ENCODE measurements at places on chromosomes 4 and X.

GRCh38 chr4:86855572-86855971 is 6.4 kb upstream of the SLC10A6 start:
- no peak for DNase-seq

- DNase-seq, result no peak
These were observed 96.5 kb downstream of the ASB9 start for GRCh38 chrX:15173411-15173810.

- no peak for DNase-seq
These were observed 48.3 kb upstream of the WDR1 start for GRCh38 chr4:10164877-10165283.

DNA sequence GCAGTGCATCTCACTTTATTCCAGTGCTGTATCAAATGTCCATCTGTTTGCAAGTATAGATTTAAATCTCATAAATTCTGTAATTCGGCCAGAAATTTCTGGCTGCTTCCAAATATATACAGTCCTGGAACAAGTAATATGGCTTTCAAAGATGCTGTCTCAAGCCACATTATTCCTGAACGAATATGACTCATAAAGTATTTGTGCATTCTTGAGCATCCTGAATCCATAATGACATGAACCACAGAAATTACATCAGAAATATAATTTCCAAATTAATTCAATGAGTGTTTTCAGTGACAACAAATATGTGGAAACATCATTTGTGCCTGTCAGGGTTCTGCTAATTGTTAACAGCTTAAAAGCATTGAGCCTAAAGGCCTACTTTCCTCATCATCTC is 140.9 kb upstream of the HPGD start:
- no peak for DNase-seq

- DNase-seq, result no peak
These were observed 7.4 kb upstream of the WDFY3 start for GRCh38 chr4:84973856-84974255.

GRCh38 chr4:73869130-73870055 is at the start of gene CXCL1:
Gene CXCL1, plus strand, starts transcription at chr4:73869393. Its CDS starts 78 bp downstream, at chr4:73869471.
- DNase-seq, result no peak

- DNase-seq, result no peak
These were observed 12.7 kb upstream of the UBA6 start for GRCh38 chr4:67713529-67714247.

GRCh38 chrX:133638285-133638684 is 223.0 kb upstream of the GPC4 start:
- DNase-seq, result no peak

DNA sequence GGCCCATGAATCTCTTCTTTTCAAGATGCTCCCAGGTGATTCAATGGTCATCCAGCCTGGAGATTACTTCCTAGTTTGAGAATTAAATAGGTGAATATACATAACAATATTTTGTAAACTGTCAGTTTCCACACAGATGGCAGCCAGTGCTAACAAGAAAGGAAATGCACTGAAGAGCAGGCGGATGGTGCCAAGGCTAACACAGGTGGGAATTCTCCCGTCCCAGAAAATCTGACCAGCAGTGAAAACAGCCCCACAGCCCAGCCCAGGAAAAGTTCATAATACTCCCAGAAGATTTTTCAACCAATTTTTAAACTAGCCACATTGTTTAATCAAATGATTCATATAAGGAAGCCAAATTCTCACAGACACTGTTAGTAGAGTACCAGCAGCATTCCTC is 387.2 kb upstream of the GATB start:
- no peak for DNase-seq

DNA sequence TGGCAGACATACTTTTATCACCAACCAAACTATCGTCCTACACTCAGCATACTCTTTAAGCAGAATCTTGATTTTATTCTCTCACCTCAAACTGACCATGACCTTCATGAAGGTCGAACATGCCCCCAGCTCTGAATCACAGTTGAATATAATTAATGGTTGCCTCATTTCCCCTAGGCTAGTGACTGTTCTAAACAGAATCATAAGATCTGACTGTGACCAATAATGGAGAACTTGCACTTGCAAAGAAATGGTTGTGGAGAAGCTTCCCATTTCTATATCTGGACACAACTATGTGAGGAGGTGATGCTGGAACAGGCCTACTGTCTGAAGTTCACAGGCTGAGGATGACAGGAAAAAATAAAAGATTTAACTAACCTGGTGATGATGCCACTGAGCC is 85.1 kb downstream of the PDGFC start:
- no peak for DNase-seq

DNA sequence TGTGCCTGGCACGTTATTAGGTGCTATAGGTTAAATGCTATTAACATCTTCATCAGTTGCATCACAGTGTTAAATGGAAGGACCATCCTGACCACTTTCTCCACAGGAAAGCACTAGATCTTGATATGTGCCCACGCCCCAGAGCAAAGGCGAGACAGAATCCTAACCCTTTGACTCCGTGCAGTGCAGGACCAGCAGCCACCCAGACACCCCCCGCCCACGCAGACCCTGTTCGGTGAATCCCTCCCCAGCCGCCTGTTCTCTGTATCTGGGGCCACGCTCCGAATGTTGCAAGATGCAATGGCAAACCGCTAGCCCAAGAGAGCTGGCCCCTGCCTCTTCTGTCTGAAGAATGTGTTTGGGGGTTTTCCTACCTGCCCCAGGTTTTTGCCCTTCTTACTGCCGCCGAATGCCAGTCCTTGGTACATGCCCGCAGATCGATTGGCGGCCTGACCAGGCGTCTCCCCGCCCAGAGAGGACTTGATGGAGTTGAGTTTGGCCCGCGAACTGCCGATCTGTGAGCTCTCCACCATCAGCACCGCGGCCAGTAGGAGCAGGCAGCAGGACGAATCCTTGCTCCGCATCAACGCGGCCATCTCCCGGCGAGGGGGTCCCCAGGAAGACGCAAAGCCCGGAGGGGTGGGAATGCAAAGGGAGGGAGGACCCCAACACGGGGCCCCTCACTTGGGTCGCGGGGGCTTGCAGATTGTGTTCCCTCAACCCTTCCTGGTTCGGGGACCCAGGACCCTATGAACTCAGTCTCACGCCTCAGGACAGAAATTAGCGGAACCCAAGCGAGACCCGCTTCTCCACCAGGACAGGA is 906 bp downstream of the DKK2 start:
- DNase-seq, result peak; percentile 5

- DNase-seq, result no peak
These were observed 985.1 kb upstream of the SLIT2 start for GRCh38 chr4:19266566-19266965.

DNA sequence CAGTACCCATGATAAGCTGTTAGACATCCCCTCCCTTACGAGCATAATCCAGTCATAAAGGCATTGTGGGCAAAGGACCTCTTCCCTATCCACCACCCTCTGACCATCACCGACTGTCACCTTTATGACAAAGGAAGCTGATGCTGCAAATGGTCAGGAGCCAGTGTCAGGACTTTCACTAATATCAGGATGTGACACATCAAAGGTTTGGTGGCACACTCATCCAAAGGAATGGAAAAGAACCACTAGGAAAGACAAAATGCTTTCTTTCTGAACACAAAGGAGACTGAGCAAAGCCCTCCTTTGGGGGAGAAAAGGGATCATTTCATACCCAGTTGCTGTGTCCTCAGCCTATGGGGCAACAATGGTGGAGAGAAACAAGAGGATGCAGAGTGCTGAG is 66.9 kb upstream of the PROM1 start:
- DNase-seq, result no peak

DNA sequence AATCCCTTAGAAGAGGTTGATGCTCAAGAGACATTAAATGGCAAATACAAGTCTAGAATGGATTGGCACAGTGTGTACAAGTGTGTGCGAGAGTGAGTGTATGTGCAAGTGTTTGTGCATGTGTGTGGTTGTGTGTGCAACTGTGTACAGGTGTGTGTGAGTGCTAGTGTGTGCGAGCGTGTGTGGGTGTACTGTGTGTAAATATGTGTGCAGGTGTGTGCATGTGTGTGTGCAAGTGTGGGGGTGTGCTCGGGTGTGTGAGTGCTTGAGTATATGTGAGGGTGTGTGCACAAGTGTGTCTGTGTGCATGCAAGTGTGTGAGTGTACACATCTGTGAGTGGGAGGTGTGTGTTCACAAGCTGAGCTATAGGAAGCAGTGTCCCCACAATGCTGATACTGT is 5.9 kb downstream of the TREX2 start:
- DNase-seq, result no peak

DNA sequence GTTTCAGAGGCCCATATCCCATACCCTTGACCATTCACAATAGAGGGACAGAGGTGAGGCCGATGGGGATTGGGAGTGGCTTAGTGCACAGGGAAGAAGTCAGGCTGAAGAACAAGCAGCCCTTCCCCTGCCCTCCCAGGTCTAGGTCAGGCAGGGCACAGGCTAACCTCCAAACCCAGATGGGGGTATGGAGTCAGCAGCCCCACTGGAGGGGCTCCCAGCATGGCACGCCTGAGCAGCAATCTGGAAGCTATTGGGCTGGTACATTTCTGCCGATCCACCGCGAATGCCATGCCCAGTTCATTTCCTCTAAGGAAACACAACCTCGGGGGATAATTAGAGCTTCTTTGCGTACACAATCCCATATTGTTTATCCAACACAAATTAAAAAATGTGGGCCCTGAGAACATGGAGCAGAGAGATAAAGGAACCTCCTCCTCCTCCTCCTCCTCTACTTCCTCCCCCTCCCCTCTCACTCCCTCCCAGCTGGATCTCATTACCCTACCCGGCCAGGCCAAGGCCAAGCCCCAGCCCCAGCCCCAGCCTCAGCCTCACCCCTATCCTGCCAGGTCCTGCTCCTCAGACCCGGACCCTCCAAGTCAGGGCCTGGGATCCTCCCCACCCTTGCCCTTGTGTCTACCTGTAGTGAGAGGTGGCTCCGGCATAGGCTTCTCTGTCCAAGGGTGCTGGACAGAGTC is 83.0 kb downstream of the PJA1 start:
- DNase-seq, result no peak

GRCh38 chr4:55029821-55030503 is 95.4 kb downstream of the KDR start:
- DNase-seq, result no peak

GRCh38 chr4:55080174-55080865 is 45.1 kb downstream of the KDR start:
- no peak for DNase-seq

- no peak for DNase-seq
These were observed 288.1 kb downstream of the SH3BGRL start for GRCh38 chrX:81489987-81490386.

GRCh38 chr4:152235718-152236117 is 300.2 kb downstream of the FBXW7 start:
- no peak for DNase-seq

GRCh38 chrX:151982222-151982621 is 7.7 kb upstream of the GABRE start:
- no peak for DNase-seq

- DNase-seq, result no peak
These were observed 126.9 kb downstream of the MTNR1A start for GRCh38 chr4:186428481-186428880.

- DNase-seq, result no peak
These were observed 2.5 kb upstream of the BRWD3 start for GRCh38 chrX:80812176-80812575.

- DNase-seq, result no peak
These were observed 161.7 kb downstream of the SMARCA1 start for GRCh38 chrX:129361576-129361975.

- DNase-seq, result no peak
These were observed 3.4 kb downstream of the CYBB start for GRCh38 chrX:37783305-37783704.

GRCh38 chrX:11759461-11760311 is 1.6 kb downstream of the MSL3 start:
- peak; percentile 51 for DNase-seq

- no peak for DNase-seq
These were observed 219.8 kb upstream of the GYPA start for GRCh38 chr4:144360146-144360793.

- DNase-seq, result no peak
These were observed 14.3 kb downstream of the RRAGB start for GRCh38 chrX:55731826-55732225.

GRCh38 chr4:90474484-90474883 is 347.3 kb downstream of the CCSER1 start:
- DNase-seq, result no peak

DNA sequence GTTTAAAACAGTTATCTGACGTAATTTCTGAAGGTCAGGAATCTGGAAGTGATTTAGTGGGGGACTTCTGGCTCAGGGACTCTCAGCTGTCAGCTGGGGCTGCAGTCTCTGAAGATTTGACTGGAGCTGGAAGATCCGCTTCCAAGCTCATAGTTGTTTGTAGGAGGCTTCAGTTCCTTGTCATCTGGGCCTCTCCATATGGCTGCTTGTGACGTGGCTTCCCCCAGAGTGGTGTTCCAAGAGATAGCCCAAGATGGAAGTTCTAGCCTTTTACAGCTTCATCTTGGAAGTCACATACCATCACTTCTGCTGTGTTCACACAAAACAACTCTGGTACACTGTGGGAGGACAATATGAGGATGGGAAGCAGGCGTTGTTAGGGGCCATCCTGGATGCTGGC is 2.1 kb downstream of the MPC1L start:
- DNase-seq, result no peak

DNA sequence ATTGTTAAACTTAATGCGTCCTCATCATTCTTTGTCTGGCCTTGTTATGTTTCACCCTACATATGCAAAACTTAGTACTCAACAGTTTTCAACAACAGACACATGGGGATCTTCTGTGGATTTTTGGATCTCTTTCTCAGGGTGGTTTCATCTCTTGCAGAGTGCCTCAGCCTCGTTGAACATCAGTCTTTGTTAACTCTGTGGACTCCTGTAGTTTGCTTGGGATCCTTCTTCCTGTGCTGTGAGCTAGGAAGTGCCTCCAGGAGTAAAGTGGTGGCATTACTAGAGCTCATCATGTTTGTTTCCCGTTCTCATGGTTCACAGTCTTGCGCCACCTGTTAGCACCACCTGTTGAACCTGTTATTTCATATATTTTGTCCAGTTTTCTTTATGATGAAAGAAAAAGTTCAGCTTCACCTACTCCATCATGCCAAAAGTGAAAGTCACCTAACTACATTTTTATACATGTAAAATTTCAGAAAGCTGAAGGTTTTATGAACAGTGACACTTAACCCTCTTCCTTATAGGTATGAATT is 27.5 kb upstream of the NDUFC1 start:
- no peak for DNase-seq

DNA sequence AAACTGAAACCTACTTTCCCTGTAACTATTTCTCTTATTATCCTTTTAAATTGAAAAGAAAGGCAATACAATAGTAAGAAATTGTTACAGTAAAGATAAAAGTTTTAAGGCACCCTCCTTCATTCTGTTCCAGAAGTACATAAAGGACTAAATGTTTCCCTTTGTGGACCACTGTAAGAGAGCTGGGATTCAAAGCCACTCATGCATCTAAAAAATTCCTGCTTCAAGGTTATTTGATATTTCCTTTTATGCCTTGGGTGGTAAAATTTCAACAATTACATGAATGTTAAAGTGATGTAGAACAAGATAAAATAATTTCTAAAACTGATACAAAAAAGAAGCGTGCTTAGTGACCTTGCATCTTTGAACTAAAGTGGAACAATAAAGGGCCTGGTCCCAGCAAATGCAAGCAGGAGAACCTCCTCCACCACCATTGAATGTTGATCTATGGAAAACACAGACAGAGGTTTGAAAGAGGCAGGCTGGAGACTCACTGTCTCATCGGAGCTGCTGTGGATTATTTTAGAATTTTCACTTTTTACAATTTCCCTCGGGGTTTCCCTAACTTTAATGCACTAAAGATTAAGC is 42.3 kb upstream of the PRSS12 start:
- DNase-seq, result no peak
